Activated CD4-positive, alpha-beta T cell treated with anti-CD3 and anti-CD28 coated beads, Interleukin-2, amount 10 ng/mL, durations not matched to agents 24 days and 14 days (primary cell): ENCODE measurements at places on chromosomes 12 and 14. TPM values are rescaled to one million over a fixed set of nuclear protein-coding genes. Genes with fewer than 3 reads are reported as not detected.

SPX gene
- 0.59 and 1.0 TPM in 2 replicates for total RNA-seq

GRCh38 chr14:105861985-105862465 is 335.6 kb downstream of the TMEM121 start:
- H3K4me3 ChIP-seq, result peak overlapping the region; percentile 76
- peaks cover 40% of the 10 kb centered on the region for H3K4me1 ChIP-seq
- peak; percentile 83 for DNase-seq

GRCh38 chr14:60514741-60515491 is 6.0 kb downstream of the SIX6 start:
- H3K27ac ChIP-seq, result no peak overlapping the region
- DNase-seq, result peak; percentile 68
- peaks cover 58% of the 10 kb centered on the region for H3K27me3 ChIP-seq
- H3K36me3 ChIP-seq, result no peaks in the 10 kb centered on the region
- no peaks in the 10 kb centered on the region for H3K4me1 ChIP-seq
- peak overlapping the region; percentile 52 for H3K4me3 ChIP-seq

GRCh38 chr12:59708064-59708463 is 112.2 kb downstream of the SLC16A7 start:
- H3K4me3 ChIP-seq, result no peak overlapping the region
- DNase-seq, result no peak
- no peaks in the 10 kb centered on the region for H3K27me3 ChIP-seq
- H3K36me3 ChIP-seq, result peaks cover 22% of the 10 kb centered on the region
- H3K4me1 ChIP-seq, result no peaks in the 10 kb centered on the region

AQP2 gene
- total RNA-seq, result not detected in 2 replicates

GRCh38 chr14:88614218-88614907 is 51.5 kb downstream of the ZC3H14 start:
- H3K36me3 ChIP-seq, result peaks cover 30% of the 10 kb centered on the region
- no peak for DNase-seq
- no peak overlapping the region for H3K4me3 ChIP-seq
- H3K4me1 ChIP-seq, result peaks cover 3% of the 10 kb centered on the region
- H3K27me3 ChIP-seq, result no peaks in the 10 kb centered on the region
- no peak overlapping the region for H3K27ac ChIP-seq
